ENCODE measurements at places on chromosomes 6 and 20.

DNA sequence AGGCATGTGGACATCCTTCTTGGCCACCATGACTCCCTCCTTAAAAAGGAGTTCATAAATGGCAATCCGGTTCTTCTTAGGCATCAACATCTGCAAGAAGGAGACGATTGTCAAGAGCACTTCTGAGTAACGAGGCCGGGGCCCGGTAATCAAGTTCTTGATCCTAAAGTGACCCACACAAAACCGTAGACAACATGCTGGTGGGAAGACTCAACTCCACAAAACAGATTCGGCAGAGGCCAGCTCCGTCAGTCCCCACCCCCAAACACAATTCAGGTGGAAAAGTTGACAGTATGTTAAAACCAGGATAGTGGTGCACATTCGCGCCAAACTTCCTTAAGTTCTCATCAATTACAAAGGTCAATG, 754 bp downstream of the RPS10 start:
- no peak for DNase-seq

DNA sequence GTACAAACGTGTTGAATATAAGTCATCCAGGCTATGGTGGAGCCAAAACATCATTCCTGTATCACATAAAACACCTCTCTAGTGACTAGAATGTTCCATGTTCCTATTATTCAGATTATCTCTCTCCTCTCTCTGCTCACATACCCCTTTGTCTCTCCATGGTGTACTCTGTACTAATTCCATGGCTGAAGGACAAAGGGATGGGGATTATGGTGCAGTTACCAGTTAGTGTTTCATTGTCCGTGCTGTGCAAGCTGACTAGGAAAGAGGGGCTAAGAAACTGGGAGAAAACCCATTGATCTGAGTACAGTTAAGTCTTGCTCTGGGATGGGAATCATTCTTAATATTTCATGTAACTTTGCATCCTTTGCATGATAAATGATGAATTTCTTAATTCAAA, 397.4 kb upstream of the NOX3 start:
- no peak for DNase-seq

DNA sequence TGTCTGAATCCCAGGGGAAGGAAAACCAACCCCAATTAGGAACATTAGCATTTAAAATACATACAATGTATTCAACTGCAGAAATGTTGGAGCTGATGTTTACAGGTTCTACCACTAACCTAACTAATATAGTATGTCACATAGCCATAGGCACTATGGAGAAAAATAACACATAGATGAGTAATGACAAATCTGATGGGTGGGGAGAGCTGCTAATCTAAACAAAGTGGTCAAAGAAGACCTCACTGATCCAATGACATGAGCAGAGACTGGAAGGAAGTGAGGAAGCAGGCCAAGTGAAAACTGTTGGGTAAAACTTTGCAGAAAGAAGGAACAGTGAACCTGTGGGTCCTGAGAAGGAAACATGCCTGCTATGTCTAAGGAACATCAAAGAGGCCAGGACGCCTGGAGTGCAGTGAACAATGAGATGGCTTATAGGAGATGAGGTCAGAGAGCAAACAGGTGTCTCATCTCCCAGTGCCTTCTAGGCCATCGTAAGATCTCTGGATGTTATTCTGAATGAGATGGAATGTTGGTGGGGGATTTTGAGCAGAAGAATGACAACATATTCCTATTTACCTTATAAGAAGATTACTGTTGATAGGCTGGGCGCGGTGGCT, 135.7 kb downstream of the ALDH8A1 start:
- no peak for DNase-seq

DNA sequence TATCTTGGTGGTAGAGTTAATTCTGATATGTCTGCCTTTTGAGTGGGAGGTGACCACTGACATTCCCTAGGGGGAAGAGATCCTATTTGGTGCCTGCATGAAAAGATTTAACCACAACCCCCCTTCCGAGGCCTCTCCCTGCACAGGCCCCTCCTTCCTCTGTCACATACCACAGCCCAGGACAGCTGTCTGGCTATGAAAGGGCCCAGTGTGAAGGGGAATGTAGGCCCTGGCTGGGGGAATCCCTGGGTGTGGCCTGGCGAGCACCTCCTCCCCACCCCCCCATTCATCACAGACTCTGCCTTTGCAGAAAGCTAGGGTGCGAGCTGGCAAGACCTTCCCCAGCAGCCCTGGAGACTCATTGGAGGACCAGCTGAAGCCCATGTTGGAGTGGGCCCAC, 27.4 kb upstream of the MAPRE1 start:
- DNase-seq, result no peak

GRCh38 chr6:84599991-84600390, 164.4 kb downstream of the TBX18 start:
- DNase-seq, result no peak

GRCh38 chr6:76706631-76707030, 634.2 kb upstream of the IMPG1 start:
- DNase-seq, result no peak

GRCh38 chr6:151400473-151400872, 9.1 kb upstream of the ZBTB2 start:
- DNase-seq, result no peak

DNA sequence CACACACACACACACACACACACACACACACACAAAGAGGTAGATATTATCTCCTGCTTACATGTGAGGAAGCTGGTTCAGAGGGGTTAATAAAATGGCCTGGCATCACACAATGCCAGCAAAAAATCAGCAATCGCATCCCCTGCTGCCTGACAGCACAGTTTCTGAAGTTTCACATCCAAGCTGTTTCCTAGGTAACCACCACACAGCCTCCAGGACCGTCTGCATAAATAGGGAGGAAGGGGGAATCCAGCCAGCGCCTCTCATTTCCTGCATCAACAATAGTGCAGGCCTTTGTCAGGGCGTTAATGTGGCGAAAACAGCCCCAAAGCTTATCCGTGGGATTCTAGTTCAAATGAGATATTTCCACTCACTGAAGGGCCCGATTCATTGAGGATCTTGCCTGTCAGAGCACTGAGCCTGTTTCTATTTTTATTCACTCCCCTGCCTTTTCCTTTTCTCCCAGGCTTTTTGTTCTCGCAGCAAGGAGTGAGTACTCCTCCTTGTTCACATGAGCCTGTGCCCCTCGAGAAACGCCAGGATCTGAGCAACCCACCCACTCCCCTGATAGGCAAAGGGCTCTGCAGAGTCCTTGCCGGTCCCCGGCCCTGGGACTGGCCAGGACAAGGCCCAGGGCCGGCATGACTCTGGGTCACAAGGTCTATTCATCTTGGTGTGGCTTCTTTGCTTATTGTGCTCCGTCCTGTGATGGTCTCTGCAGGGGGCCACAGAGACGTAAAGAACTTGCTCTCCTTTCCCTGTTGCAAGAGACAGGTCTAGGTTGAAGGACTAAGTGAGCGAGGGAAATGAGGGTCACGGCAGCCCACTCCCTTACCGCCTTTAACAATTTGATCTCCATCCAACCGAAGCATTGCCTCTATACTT, 32.7 kb downstream of the TUBB2B start:
- no peak for DNase-seq
